ENCODE measurements at places on chromosomes 13 and 19. TPM values are rescaled to one million over a fixed set of nuclear protein-coding genes. Genes with fewer than 3 reads are reported as not detected.
A peak's percentile ranks its signal among the peaks of the same experiment; 100 is the strongest.

Gene POLRMT
- total RNA-seq = 52.3 TPM

Gene CNFN
- total RNA-seq = not detected

Gene ZNF738
- 9.4 TPM for total RNA-seq

Gene RDH8
- not detected for total RNA-seq

Gene ZNF486
- total RNA-seq = 8.2 TPM

Gene CBY2
- not detected for total RNA-seq

Gene PIAS4
- 13.9 TPM for total RNA-seq

Gene IGFLR1
- total RNA-seq = 3.6 TPM

Gene PEG3
- 211 TPM for total RNA-seq

Gene SLC1A6
- total RNA-seq = not detected

Gene CTXN1
- total RNA-seq = 3.5 TPM

Gene SIGLECL1
- total RNA-seq = not detected

GRCh38 chr13:74569251-74569650 lies 435.0 kb upstream of the KLF12 start:
- DNase-seq = no peak

DNA sequence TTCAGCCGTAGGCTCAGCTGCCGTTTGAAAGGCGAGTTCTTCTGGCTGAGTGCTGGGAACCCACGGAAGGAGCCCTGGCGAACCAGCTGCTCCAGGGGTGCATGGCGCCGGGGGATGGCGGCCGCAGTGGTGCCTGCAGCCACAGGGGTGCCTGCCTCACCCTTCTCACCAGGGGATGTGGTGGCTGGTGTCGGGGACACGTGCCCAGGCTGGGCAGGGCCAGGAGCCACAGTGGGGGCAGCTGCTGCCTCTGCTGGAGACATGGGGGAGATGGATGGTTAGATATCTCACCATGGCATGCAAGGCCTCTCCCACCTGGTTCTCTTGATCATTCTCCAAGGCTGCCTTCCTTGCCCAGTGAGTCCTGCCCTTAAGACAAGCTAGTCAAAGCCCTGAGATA lies 17.1 kb downstream of the NUMBL start:
- no peak for DNase-seq

DNA sequence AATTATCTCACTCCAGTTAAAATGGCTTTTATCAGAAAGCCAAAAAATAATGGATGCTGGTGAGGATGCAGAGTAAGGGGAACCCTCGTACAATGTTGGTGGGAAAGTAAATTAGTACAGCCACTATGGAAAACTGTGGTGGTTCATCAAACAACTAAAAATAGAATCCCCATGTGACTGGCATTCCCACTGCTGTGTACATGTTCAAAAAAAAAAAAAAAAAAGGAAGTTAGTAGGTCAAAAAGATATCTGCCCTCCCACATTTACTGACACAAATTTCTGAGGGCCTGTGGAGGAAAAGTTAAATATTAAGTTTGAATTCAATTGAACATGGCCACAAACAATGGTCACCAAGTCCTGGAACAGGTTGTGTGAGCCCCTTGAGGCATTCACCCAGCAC lies 9.8 kb upstream of the ZSCAN5A start:
- DNase-seq = no peak

- DNase-seq = no peak
Observed at GRCh38 chr19:57813919-57814504, 701 bp downstream of the ZNF552 start.

DNA sequence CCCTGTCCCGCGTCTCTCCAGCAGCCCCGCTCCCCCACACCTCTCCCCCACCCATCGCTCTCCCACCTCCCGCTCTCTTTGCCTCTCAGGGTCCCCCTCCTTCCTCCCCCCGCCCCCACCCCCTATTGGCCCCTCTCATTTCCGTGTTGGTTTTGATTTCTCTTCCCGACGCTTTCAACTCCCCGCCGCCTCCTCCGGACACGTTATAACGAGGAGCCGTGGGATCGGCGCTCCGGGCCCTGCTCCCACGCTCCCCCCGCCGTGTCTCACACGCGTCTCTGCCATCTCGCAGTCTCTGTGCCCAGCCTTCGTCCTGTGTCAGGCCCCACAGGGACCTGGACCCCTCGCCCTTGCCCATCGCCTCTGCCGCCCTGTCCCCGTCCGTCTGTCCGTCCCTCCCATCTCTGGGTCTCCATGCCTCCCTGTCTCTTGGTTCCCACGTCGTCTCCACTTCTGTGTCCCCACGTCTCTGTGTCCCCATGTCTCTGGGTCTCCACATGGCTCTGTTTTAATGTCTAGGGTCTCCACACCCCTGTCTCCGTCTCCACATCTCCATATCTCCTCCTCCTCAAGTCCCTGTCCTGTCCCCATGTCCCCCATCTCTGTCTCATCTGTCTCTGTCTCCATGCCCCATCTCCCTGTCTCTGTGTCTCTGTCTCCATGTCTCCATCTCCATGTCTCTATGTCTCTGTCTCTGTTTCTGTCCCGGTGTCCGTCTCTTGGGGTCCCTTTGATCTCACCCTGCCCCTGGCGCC lies 13.1 kb downstream of the ERFL start:
- no peak for DNase-seq

GRCh38 chr19:43743059-43743458 lies 11.7 kb downstream of the SMG9 start:
- no peak for DNase-seq

- DNase-seq = peak; percentile 31
Observed at GRCh38 chr19:6425732-6426620, 1.4 kb upstream of the KHSRP start.

GRCh38 chr13:100382785-100383184 lies 205.8 kb downstream of the GGACT start:
- DNase-seq = no peak

- no peak for DNase-seq
Observed at GRCh38 chr13:73991384-73991783, 142.8 kb downstream of the KLF12 start.

GRCh38 chr13:22925881-22926747 lies 254.7 kb upstream of the SGCG start:
- DNase-seq = peak; percentile 88

- peak; percentile 12 for DNase-seq
Observed at GRCh38 chr19:16016226-16017137, 59.8 kb upstream of the TPM4 start.

DNA sequence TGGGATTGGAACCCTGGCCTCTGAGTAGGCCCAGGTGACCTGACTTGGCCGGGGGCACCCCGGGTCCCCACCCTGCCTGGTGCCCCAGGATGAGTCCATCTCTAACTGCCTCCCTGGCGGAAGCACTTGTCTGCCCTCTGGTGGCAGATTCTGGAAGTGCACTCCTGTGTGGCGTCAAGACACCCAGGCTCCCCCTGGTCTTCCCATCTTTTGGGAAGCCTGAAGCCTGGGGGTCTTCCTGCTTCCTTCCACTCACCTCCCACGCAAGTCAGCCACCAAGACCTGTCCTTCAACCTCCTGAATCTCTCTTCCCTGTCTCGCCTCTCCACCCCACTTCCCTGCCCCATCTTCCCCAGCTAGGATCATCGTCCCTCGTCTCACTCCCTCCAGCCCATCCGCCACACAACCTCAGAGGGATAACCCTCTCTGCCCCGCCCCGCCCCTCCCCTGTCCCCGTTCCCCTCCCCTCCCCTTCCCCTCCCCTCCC lies 7.4 kb downstream of the RABAC1 start:
- DNase-seq = peak; percentile 60

DNA sequence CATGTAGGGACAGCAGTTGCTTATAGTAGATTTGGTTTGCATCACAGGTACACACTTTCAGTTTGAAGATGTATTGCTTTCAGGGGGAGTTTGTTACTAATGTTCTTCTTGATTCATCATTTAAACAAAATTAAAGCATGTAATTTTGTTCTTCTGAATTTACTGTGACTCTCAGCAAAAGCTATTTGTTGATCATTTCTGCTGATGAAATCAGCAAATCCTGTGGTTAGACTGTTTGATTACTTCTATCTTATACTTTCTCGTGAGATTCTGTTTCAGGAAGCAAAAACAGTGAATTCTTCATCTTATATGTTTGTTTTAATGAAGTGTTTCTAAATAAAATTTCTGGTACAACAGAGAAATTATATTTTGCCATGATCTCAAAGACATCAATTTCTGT lies 497.6 kb downstream of the GPC6 start:
- DNase-seq = no peak

- no peak for DNase-seq
Observed at GRCh38 chr13:46685006-46685730, 111.8 kb downstream of the ESD start.

GRCh38 chr13:46086421-46086922 lies 18.4 kb downstream of the CPB2 start:
- DNase-seq = no peak

GRCh38 chr19:5041168-5041912 lies 72.4 kb downstream of the KDM4B start:
- no peak for DNase-seq
